ENCODE measurements at places on chromosomes 16 and 17.

DNA sequence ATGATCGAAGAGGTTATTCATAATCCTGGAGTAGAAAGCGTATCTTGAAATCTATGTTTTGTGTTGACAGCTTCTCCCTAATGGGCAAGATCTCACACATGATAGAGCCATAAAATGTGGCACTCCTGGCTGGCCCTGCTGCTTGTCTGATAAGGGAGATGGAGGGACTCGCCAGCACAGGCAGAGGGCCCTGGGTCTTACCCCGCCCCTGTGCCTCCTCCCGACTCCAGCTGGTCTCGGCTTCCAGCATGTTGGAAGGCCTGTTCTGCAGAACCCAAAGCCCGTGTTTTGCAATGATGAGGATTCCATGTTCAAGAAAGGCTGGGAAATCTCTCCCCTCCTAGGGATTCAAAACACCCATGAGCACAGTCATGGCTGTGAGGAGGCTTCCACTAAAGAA, 106.7 kb upstream of the SDK2 start:
- DNase-seq: no peak

- DNase-seq: no peak
Observed at GRCh38 chr16:28869201-28869600, 5.6 kb downstream of the SH2B1 start.

- no peak for DNase-seq
Observed at GRCh38 chr16:7257016-7257415, 75.6 kb upstream of the RBFOX1 start.

- no peak for DNase-seq
Observed at GRCh38 chr17:39970157-39970692, 7.4 kb downstream of the GSDMA start.

DNA sequence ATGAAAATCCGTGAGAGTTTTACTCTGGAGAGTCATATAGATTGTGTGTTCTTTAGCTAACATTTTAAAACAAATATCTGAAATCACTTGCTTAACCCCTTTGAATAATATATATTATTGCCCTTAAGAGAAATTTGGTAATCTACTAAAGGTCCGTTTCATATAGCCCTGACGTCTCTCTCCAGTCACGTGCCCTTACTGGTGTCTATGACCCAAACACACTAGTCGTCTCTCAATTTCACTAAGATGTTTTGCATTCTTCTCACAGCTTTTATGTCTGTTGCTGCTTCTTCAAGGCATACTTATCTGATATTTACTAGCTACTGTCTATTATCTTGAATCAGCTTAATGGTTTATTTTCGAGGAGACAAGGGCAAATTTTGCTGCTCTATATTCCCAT, 409.9 kb downstream of the KCNJ18 start:
- DNase-seq: no peak

DNA sequence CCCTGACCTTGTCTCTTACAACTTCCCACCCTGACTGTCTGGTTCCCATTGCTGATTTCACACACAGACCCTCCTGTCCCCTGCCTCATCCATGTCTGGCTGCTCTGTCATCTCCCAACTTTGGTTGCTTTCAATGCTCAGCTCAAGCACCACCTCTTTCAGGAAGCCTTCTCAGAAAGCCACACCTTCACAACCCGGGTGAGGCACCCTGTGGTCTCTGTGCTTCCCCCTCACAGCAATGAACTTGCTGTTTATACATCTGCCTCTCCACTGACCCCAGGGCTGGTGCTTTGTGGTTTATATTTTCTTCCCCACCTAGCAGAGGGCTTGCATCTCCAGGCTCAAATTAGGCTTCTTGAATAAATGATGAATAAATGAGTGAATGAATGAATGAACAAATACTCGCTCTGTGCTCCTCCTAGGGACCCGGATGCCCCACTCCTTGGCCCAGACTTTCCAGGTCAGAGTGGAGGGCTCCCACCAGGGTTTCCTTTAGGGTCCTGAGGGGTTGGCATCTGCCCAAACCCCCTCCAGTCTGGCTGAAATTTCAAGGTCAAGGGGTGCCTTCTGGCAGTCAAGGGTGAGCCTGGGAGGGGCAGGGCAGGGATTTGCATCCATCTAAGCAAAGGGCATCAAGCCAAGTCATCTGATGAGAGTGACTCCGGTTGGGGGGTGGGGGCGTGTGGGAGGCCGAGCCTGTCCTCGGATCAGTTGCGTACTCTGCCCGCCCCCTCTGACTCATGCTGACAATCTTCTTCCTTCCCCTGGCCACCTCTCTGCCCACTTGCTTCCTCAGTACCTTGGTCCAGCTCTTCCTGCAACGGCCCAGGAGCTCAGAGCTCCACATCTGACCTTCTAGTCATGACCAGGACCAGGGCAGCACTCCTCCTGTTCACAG, at the start of gene ITGAX:
Gene ITGAX, plus strand, starts transcription at position 783 of the 898 bp plus-strand sequence. Its CDS starts 79 bp downstream, at position 862.
- DNase-seq: peak; percentile 45

DNA sequence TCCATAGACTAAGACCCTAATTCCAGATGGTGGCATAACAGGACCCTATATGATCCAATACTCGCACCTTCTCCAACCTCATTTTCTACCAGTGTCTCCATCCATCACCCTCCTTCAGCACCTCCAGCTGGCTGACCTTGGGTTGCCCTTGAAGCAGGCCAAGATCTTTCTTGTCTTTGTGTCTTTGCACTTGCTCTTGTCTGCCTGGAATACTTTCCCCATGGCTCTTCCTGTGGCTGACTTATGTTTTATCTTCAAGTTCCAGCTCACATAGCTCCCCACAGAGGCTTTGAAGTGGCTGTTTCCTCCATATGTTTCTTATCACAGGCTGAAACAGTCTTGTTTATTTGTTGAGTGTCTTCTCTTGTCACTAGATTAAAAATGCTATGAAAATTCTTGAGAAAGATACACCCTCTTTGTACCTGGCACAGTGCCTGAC, 29.6 kb upstream of the MMD start:
- no peak for DNase-seq

GRCh38 chr17:29977836-29978235, 36.4 kb downstream of the EFCAB5 start:
- DNase-seq: no peak

- DNase-seq: no peak
Observed at GRCh38 chr16:84055366-84055765, 12.8 kb upstream of the SLC38A8 start.

- DNase-seq: no peak
Observed at GRCh38 chr16:25570131-25570530, 121.6 kb upstream of the HS3ST4 start.

DNA sequence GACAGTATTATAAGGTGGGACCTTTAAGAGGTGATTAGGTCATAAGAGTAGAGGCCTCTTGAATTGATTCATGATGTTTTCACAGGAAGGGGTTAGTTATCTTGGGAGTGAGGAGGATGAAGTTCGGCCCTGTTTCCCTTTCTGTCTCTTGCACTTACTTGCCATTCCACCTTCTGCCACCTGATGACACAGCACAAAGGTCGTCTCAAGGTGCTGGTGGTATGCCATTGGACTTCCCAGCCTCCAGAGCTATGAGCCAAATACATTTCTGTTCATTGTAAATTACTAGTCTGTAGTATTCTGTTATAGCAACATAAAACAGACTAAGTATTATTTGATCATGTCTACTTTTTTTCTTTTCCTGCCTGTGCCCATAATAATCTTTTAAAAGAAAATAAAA, 23.5 kb downstream of the CHD9 start:
- DNase-seq: no peak

DNA sequence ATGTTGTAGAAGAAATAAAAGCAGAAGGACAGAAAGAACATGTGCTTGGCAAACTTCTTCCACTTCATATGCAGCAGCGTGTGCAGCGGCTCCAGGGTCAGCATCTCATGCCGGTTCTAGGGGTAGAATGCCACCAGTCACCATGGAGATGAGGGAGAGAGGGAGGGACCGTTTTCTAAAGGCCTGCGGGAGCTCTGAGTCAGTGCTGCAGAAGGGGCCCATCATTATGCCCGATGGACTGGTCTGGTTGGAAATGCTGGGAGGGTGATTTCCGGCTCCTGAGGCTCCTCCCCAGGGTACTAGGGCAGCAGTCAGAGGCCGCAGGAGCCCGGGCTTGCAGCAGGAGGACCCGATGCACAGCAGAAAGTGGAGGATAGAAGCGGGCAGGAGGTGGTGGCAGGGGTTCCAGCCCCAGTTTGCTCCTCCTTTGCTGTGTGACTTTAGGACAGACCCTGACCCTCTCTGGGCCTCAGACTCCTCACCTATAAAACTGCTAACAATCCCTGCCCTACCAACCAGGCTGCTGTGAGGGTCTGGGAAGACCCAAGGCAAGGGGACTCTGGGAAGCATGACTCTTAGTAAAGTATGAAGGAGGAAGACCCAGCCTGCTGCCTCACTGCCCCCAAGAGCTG, 28.6 kb downstream of the TRPV3 start:
- no peak for DNase-seq
